ENCODE measurements at places on chromosomes 13 and 19. TPM values are rescaled to one million over a fixed set of nuclear protein-coding genes. Genes with fewer than 3 reads are reported as not detected.

DNA sequence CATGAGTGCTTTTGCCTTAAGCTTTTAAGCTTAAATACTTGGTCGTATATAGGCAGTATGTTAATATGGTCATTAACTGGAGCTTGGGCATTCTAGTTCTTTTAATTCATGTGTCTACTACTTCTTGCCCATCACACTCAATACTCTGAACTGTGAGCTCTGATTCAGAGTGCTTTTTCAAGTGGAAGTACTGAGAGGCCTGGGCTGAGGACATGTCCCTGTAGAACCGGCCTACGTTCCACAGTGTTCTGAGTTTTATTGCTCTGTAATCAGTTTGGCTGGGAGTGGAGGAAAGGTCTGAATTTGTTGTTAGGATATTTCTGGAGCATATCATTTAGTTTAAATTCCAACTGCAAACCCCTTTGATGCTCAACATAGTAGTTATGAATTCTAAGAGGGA lies 1744.8 kb upstream of the MIR17HG start:
- DNase-seq: no peak

DNA sequence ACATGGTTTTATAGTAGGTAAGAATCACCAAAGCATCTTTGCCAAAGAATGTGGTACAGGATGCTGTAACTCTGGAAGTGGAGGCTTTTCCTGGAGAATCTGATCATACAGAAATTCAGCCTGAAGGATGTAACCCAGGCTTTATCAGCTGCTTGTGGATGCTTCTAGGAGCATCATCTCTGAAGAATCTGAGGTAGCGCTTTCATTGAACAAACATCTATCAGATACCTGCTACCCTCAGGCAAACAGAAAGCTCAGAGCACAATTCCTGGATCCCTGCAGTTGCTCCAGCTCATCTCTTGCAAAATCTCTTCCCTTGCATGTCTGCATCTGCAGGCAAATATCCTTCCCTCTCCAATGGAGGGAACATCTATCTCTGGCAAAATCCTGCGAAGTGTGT lies 9.3 kb downstream of the FAM124A start:
- no peak for DNase-seq

- peak; percentile 98 for DNase-seq
Measured at GRCh38 chr19:4007021-4007835, at the start of gene PIAS4. Gene PIAS4 (plus strand): TSS chr19:4007736. CDS start chr19:4007761, 25 bp downstream.

DNA sequence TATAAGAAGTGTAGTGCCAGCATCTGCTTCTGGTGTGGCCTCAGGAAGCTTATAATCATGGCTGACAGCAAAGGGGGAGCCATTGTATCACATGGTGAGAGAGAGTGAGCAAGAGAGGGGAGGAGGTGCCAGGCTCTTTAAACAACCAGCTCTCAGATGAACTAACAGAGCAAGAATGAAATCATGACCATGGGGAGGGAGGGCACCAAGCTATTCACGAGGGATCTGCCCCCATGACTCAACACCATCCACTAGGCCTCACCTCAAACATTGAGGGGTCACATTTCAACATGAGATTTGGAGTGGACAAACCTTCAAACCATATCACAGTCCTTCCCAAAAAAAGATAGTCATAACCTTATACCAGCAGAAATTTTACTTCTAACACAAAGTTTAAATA lies 174.0 kb downstream of the GPC5 start:
- DNase-seq: no peak

DNA sequence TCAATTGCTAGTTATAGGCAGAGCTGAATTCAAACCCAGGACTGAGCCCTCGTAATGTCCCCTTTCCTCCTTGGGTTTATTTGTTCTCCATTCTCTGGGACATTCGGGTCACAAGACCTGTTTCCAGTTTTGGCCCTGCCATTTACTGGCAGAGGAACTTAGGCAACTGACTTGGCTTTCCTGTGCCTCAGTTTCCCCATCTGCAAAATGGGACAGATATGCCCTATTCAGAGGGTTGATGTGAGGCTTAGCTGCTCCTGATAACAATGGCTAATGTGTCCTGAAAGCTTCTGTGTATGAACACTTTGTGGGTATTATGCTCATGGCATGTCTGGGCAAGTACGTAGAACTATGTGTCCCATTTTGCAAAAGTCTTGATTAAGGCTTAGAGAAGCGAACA lies 996 bp downstream of the ZNF524 start:
- DNase-seq: no peak

- DNase-seq: no peak
Measured at GRCh38 chr19:10899151-10899653, 27.8 kb downstream of the CARM1 start.

TMEM59L gene
- total RNA-seq: not detected

PSG1 gene
- not detected for total RNA-seq
